ENCODE measurements at places on chromosomes 3 and 15.

GRCh38 chr3:77392181-77392580 lies 352.3 kb downstream of the ROBO2 start:
- DNase-seq: no peak

DNA sequence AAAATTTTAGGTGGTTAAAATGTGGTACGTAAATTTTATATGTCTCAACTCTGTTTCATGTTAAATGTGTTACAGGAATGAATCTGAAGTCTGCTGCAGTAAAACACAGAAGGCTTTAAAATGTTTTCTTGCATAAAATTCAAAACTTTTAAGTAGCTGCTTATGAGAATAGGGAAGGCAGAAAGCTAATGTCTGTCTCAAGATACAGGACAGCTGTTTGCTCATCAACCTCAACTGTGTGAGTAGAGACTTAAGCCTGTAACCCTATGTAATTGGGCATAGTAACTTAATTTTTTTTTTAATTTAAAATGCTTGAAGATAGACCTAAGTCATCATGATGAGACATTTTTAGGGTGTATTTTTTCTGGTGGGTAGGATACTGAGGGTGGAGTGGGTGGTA lies 38.9 kb downstream of the ZFAND6 start:
- DNase-seq: no peak

- DNase-seq: no peak
Measured at GRCh38 chr15:61216519-61216918, 12.6 kb downstream of the RORA start.

DNA sequence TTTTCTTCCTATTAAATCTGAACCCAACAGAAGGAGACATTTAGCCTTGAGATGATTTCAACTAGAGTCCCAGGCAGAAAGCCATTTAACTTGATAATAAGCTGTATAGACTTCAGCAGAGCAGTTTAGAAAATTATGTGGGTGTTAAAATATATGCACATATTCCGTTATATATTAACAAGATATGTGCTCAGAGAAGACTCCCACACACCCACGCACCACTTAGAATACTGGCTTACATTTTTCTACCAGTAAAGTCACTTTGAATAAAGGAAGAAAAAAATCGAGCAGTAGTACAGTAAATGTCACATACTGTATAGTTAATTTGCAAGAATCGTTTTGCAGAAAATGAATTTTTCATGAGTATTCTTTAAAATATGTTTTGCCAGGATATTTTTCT lies 599.3 kb downstream of the FGF12 start:
- DNase-seq: no peak

DNA sequence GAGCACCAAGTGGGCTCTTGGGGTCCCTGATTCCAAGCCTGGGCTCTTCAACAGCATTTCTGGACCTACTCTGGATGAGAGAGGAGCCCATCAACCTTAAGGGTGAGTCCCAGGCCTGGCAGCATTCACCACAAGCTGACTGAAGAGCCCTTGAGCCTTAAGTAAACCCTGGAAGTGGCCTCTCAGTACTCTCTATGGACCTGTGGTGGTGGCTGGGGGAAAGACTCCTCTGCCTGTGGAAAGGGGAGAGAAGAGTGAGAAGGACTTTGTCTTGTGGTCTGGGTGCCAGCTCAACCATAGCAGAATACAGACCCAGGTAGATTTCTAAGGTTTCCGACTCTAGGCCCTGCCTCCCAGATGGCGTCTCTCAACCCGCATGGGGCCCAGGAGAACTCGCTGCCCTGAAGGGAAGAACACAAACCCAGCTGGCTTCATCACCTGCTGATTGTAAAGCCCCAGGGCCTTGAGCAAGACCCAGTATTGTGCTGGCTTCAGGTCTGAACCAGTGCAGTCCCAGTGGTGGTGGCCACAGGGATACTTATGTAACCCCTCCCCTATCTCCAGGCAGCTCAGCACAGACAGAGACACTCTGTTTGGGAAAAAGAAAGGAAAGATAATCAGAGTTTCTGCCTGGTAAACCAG lies 71.4 kb downstream of the TFDP2 start:
- no peak for DNase-seq

- DNase-seq: peak; percentile 28
Measured at GRCh38 chr3:39146611-39147591, 6.5 kb downstream of the CSRNP1 start.

DNA sequence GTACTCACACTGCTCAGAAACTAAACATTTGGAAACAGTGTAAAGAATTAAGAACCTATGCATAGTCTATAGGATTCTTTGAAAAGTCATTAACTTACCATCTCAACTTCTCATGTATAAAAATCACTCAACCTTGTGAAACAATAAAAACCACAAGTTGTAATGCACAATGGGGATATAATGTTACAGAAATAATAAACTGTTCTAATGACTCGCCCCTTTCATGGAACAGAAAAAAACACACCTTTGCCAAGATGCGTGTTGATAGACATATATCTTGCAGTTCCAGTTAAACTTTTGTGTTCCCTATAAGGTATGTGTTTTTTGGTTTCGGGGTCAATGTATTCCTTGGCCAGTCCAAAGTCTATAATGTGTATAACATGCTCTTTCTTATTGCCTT lies 50.8 kb upstream of the PPIB start:
- peak; percentile 13 for DNase-seq

DNA sequence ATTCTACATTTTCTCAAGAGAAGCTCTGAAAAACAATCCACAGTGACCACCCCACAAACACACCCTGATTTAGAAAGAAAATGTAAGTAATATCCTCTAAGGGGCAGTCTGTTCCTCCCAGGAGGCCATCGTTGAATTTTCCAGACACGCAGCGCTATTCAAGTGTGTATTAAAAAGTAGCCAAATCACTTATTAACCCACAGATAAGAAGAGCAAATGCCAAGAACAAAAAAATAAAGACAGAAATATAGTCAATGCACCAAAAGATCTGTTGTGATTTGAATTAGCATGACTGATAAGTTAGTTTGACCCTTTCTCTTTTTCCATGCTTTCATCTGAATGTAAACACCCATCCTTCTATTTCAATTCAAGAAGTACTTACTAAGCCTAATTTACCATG lies 622.8 kb upstream of the ZNF385D start:
- DNase-seq: no peak

DNA sequence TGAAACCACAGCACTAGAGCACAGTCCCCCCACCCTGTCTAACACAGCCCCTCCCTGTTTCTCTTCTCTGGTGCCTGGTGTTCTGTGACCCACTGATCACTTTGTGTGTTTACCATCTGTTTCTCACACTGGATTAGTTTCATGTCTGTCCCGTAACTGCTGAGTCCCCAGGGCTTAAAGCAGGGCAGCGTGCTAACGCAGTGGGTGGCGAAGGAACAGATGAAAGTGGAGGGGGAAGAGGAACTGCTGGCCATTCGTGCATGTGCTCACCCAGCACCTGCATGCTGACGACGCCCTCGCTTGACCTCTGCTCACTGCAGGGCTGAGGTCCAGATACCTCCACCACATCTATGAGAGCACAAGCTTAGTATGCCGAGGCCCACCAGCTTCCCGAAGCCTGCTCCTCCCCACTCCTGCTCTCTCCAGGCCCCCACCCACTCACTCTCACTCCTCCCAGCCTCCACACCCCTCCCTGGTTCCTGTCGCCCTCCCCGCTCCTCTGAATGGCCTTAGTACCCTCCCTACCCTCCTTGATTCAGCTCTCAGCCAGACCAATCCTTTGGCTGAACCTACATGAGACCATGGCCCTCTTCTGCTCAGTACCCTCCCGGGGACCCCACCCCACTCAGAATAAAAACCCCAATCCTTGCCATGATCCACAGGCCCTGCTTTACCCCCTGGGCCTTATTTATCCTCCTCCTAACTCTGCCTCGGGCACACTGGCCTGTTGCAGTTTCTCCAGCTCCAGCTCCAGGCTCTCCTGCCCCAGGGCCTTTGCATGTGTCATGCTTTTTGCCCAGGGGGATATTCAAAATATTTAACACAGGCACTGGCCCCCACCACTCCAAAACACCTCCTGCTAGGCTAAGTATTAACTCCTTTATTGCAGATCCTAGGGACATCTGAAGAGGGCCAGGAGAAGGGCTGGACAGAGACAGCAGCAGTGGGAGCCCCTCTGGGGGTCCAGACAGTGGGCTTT lies 15.1 kb upstream of the IQSEC1 start:
- peak; percentile 72 for DNase-seq

GRCh38 chr3:180329187-180329586 lies 272.8 kb upstream of the TTC14 start:
- no peak for DNase-seq

GRCh38 chr3:132380920-132381319 lies 36.4 kb upstream of the DNAJC13 start:
- no peak for DNase-seq

DNA sequence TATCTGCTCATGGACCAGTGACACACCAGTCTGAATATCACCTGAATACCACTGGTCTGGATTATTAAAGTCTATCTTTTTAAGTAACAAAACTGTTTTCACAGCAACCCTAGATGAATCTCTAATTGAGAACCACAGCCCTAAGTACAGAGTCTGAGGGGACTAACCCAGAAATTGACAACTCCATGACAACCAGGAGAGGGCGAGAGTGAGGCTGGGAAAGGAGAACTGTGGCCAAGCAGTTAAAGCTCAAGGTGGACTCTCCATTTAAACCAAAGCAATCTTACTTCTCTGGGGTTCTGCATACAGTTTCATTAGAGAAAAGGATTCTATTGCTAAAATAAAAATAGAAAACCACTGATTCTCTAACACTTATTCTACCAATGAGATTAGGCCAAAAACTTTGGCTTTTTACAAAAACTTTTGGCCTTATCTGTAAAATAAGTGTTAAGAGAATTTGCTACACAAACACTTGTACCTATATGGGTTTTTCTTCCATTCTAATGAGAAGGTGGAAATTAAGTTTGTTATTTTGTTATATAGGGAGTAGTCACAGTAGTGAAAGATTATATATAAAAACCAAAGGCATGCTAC lies 11.4 kb downstream of the NEK10 start:
- peak; percentile 0 for DNase-seq

- no peak for DNase-seq
Measured at GRCh38 chr3:159787794-159788205, 200.8 kb upstream of the IL12A start.

DNA sequence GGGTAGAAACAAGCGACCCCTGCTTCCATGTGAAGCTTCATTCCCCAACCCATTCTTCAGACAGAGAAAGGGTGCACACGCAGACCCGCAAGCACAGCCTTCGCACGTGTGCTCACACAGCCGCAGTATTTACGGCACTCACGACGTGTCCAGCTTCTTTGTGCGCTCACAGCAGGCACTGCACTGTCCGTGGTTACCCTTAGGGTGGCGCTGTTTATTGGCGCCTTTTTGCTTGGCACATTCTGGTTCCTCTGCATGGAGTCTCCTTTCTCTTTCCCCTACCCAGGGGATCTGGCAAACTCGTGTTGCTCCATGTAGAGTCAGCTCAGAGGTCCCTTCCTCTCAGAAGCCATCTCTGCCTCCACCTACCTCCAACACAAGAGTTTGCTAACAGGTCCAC lies 115.1 kb downstream of the SLCO3A1 start:
- no peak for DNase-seq

DNA sequence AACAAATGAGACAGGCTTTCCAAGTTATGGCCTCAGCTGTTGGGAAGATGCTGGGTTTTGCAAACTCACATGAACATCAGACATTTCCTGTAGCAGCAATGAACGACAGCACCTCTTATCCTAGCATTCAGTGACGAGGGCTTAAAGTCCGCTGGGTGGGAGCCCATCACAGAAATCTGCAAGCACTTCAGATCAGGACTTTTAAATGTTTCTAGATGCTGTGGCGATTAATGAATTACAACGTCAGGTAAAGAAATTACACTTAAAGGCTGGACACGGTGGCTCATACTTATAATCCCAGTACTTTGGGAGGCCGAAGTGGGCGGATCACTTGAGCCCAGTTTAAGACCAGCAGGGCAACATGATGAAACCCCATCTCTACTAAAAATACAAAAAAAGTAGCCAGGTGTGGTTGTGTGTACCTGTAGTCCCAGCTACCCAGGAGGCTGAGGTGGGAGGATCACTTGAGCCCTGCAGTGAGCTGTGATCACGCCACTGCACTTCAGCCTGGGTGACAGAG lies 3.9 kb downstream of the AEN start:
- no peak for DNase-seq

DNA sequence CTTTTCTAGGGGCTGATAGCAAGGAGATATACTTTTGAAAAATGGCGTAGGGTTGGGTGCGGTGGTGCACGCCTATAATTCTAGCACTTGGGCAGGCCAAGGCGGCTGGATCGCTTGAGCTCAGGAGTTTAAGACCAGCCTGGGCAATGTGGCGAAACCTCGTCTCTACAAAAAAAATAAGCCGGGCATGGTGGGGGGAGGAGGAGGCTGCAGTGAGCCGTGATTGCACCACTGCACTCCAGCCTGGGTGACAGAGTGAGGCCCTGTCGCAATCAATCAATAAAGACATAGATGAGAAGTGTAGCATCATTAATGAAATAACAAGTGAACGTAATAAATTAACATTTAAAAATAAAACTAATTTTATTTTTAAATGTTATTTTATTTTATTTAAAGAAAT lies 134.6 kb downstream of the SLCO3A1 start:
- DNase-seq: no peak

GRCh38 chr3:14244521-14245247 lies 66.1 kb downstream of the LSM3 start:
- no peak for DNase-seq

DNA sequence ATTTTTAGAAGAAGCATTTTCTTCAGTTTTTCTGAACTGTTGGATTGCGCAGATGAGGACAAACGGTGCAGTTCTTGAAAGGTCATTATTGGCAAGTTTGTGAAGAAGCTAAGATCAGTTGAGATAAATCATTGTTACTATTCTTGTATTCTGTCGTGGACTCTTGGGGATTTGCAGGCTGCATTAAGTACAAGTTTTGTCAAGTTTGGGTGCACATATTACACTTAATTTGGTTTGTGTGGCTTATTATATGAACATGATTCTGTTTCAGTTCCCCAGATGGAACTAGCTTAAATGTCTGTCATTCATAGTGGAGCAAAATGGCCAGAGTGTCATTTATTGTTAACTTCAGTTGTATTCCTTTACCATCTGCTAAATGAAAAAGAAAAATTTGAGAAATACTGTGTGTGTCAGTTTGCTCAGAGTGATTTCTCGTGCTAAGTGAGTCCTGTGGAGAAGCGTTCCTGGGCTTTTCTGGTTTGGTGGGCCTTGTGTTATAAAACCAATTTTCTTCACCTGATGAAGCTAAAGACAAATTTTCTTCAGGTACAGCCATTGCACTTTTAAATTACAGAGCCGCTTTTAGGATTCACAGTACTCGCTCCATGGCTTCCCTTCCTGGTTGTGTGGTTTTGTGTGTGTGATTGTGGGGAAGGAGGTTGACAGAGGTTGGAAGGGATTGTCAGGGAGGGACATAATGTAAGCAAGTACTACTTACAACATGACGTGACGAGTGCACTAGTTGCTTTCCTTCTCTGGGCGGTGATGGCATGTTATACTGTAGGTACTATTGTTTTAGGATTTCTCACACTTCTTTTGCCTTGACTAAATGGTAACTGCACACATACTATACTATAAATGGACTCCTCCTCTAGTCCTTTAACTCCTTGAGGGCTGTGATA lies 1.7 kb downstream of the AKAP13 start:
- no peak for DNase-seq

DNA sequence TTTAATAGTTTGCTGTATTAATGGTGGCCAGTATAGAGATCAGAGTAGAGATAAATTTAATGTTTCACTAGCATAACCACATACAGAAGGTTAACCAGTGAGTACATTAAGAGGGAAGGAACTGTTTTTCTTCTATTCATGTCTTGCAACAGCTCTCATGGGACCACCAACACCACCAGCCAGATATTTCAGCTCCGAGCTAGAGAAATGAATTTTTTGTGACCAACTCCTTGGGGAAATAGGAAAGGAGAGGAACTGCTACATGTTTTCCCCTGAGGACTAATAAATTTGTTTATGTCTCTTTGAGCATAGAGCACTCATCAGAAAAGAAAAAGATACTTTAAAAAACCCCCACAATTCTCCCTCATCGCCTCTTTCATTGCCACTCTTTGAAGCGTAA lies 247.5 kb downstream of the MBNL1 start:
- DNase-seq: peak; percentile 2

All from NCI-H2171 treated with DMSO at 0.1 percent for 48 hours (cell line).